ENCODE measurements at places on chromosomes 5 and 9. TPM values are rescaled to one million over a fixed set of nuclear protein-coding genes. Genes with fewer than 3 reads are reported as not detected.

Gene AGXT2
- polyA plus RNA-seq, result 39.4 TPM

DNA sequence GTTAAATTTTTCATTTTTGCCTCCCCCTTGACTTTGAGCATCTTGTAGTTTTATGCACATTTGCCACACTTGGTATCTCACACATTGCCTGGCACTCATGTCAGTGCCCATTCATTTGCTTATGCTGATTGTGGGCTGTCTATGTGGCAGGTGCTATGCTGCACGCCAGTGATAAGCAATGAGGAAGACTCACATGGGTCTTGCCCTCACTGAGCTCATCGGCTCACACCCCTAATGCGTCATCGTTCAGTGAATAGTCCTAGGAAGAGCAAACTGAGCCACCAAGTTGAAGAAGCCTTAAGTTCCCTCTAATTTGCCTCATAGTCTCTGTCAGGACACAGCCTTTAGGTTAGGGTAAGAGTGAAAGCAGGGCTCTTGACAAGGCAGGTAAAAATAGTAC, 209.4 kb upstream of the IL12B start:
- no peak for DNase-seq

Gene GFI1B
- 0.94 TPM for polyA plus RNA-seq

Gene EGR1
- polyA plus RNA-seq, result 50.1 TPM

DNA sequence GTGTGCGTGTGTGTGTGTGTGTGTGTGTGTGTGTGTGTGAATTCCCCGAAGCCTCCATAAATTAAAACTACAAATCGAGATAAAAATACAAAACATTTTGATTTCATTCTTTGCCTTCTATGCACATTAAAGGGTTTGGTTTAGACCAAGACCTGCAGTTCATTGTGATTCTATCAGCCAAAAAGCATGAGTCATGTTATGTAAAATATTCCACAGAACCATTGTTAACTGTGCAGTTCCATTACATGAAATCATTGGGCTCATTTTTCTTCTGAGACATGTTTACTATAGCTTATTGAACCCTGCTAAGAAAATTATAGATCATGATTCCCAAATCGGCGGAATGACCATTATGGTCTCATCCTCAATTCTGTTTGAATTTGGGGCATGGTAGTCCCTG, 11.7 kb downstream of the CAVIN4 start:
- DNase-seq, result no peak

Gene KIF20A
- polyA plus RNA-seq, result 37.7 TPM

Gene HK3
- 0.55 TPM for polyA plus RNA-seq

GRCh38 chr5:54251981-54252380, 58.4 kb downstream of the ARL15 start:
- no peak for DNase-seq

DNA sequence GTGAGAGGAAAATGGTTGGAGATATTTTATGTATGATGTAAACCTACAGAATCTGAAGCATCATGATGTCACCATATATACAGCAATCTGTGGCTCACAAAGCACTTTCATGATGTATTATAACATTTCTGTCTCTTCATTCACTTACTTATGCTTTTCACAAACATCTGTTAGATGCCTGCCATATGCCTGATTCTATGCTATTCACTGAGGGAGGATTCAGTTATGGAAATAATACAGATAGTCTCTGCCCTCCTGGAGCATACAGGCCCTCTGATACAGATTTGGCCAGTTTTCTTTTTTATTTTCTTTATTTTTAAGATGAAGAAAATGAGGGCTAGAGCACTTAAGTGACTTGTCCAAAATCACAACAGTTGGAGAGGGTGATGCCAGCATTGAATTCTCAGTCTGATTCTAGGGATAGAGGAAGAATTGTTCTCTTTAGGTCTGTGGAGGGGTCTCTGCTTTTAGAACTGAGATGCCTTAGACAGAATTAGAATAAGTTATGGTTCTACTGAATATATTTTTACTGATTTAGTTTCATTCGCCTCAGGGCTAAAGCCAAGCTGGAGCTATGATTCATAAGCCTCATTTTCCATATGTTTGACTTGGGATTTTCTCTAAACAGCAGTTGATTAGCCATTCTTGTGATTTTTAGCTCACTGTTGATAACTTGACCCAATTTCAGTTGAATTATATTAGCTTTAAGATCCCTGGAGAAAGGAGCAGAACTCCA, 636.4 kb downstream of the PRELID2 start:
- no peak for DNase-seq

DNA sequence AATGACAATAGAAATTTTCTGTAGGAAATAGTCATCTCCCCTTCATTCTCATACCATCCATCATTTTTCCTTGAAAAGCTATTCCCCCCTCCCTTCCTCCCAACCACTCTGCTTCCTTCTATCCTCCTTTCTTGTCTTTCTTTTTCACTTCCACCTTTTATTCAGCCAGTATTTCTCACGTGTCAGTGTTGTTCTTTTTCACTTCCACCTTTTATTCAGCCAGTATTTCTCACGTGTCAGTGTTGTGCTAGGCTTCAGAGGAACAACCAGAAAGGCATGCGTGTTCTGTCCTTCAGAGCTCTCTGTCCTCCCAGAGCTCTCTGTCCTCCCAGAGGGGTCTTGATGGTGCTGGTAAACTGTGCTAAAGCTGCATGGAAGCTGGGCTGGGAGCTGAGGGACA, 419.6 kb downstream of the GADD45G start:
- no peak for DNase-seq

DNA sequence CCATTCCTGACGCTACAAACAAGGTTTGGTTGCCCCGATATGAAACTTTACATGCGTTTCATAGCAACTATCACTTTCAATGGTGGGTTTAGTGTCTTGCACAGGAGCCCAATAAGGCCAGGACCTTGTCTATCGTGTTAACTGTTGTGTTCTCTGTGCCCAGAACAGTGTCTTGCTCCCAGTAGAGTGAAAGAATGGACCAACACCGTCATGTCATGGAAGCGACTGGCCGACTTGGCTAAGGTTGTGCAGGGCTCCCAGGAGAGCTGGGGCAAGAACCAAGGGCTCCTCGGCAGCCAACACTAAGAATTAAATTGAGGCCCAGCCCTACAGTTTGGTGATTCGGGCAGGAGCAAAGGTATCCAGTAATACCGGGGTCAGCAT, 498 bp upstream of the ARHGEF37 start:
- no peak for DNase-seq

- DNase-seq, result no peak
Measured at GRCh38 chr5:32462618-32463017, 18.1 kb upstream of the ZFR start.

DNA sequence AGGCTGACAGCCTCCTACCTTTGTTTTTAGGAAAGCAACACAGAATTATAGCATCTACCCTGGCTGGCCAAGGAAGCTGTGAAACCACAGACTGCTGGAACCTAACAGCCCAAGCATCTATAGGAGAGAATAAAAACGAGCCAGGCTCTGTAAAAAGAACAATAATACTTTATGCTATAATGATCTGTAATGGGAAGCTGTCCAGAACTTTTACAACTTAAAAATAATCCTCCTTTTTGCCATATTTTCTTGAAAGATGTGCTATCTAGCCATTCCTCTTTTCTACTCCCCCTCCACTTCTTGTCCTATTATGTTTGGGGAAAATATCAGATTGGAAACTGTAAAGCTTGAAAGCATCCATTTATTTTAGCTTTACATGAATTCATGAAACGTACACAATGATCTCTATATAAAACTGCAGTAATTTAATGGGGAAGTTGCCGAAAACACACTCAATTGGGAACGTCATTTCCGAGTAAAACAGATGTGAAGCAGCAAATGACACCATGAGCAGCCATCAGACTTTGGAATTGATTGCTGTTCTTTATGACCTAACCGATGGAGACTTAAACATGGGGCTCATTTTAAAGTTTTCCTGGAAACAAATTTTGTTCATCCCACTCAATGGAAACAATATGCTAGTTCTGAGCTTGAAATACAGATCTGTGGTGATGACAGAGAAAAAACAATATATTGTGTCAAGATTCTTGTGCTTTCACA, 450.3 kb upstream of the CLINT1 start:
- no peak for DNase-seq

DNA sequence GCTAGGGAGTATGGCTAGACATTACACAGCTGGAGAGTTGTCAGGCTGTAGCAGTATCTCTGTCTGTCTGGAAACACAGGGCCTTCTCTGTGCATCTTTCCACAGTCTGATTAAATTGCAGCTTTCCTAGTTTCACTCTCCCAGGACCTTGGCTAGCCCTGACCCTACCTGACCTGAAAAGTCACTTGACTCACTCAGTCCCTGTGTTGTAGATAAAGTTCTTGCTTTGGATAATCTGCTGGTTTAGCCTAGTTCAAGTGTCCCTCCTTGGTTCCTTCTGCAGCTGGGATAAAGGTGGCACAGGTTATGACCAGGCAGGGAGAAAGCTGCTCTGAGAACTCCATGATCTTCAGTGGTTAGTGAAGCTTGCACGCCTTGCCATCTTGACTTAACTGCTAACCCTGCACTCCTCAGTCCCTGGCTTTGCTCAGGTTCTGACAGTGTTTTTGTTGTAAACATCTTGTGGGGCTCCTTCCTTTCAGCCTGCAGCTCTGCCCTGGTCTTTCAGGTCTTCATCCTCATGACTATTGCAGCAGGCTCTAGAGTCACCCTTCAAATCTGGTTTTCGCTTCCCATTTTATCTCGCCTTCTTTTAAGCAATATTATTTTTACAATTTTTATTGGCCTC, 101.0 kb downstream of the PIP5K1B start:
- DNase-seq, result no peak
